ENCODE measurements at places on chromosomes 5 and 9.

DNA sequence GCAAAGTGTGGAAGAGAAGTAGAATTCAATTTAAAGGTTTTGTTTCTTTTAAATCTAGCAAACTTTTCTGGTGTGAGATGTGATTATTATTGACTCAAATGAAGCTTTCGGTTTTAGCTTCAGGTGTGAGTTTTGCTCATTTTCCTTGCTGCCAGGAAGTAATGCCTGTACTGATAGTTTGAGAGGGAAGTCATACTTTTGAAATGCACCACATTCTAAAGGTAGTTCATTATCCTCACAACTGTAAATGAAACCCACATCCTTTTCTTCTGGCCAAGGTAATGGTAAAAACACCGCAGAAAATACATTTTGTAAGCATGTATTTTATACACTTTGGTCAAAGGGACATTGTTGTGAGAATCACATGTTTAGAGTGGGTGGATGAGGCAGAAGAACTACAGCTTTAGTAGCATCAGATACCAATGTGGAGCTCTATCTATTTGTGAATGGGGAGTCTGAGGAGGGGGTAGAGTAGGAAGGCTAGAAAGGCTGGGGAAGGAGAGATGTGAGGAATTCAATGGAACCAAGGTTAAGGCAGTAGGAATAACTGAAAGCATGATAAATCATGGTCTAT, 167.0 kb upstream of the CDKN2B start:
- DNase-seq: no peak

DNA sequence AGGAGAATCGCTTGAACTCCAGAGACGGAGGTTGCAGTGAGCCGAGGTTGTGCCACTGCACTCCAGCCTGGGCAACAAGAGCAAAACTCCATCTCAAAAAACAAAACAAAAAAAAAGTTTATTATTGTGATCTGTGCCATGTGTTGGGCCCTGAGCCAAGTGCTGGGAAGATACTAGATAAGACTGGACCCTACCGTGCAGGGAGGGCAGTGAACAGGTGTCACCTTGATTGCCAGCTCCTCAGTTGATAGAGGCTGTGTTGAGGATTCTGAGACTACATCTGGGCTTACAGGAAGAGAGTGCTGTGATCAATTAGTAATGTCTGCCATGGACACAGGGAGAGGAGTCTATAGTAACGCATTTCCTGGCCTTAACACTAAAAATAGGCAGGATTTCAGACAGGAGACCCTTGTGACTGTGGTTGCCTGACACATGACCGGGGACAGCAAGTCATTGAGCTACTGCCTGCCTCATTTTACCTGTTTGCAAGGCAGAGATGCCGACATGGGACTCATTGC, 201.5 kb downstream of the C9orf50 start:
- DNase-seq: no peak

- no peak for DNase-seq
These were observed 3.7 kb downstream of the GALNT12 start for GRCh38 chr9:98811051-98811650.

GRCh38 chr5:36073595-36074216, 7.0 kb upstream of the UGT3A2 start:
- peak; percentile 22 for DNase-seq

- DNase-seq: peak; percentile 69
These were observed 444.0 kb upstream of the ZNF608 start for GRCh38 chr5:125190232-125191087.

- no peak for DNase-seq
These were observed 217.5 kb upstream of the RIOK2 start for GRCh38 chr5:97400537-97400936.

DNA sequence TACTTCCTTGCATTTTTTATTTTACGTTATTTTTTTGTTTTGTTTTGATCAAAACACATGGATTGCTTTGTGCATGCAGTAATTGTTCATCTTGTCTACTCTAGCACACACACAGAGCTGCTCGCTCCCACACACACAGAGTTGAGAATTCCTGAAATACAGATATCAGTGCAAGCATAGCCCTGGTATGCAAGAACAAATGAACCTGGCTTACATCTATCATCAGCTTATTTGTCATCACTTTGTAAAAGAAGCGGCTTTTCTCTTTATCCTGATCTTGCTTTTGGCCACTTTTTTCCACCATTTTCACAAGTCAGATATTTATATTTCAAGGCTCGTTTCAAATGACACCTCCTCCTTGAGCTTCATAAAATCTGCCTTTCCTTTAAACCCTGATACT, 1435.7 kb downstream of the MAT2B start:
- DNase-seq: no peak

DNA sequence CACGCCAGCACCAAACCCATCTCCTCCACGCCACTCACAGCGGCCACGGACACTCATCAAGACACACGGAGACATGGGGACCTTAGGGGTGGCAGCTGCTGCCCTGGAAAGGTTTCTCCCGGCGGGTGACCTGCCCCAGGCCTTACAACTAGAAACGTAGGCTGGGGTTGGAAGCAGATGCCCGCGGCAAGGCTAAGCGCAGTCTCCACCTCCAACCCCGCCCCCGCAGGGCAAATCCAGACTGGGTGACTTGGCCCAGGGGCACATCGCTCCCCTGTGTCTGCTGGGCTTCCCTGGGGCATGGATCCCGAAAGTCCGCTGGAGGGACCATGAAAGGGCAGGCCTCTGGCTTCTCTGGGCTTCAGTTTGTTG, 12.0 kb upstream of the ASS1 start:
- no peak for DNase-seq

GRCh38 chr5:168793841-168794837, 215.0 kb upstream of the PANK3 start:
- peak; percentile 30 for DNase-seq

- DNase-seq: no peak
These were observed 52.7 kb downstream of the MSX2 start for GRCh38 chr5:174777111-174777510.

GRCh38 chr9:9099646-9100045, 1300.1 kb upstream of the DMAC1 start:
- DNase-seq: no peak
